Stimulated activated CD8-positive, alpha-beta memory T cell treated with anti-CD3 and anti-CD28 coated beads, Interleukin-7, amount 100 ng/mL, for 48 hours (primary cell): ENCODE measurements at places on chromosomes 16 and 17.
A peak's percentile ranks its signal among the peaks of the same experiment; 100 is the strongest.

- DNase-seq: no peak
Measured at GRCh38 chr16:75452464-75453190, 11.9 kb downstream of the TMEM170A start.

GRCh38 chr17:42687707-42688320, 5.5 kb downstream of the CNTNAP1 start:
- DNase-seq: no peak

DNA sequence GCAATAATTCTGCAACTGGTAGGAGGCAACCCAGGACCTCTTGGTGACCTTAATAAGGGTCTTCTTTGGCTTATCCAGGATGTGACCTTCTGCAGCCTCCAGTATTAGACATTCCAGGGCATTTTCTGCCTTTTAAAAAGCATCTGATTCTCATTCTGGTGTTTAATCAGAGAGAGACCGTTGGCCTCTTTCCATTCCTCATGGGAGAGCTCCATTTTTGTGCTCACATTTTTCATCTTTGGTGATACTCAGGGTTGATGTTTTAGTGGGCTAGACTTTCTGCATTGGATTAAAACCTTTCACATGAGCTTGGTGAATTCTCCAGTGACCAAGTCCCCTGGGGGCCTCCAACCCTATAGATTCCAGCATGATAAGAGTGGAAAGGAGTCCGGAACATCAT, 150.2 kb upstream of the CACNG5 start:
- DNase-seq: no peak

DNA sequence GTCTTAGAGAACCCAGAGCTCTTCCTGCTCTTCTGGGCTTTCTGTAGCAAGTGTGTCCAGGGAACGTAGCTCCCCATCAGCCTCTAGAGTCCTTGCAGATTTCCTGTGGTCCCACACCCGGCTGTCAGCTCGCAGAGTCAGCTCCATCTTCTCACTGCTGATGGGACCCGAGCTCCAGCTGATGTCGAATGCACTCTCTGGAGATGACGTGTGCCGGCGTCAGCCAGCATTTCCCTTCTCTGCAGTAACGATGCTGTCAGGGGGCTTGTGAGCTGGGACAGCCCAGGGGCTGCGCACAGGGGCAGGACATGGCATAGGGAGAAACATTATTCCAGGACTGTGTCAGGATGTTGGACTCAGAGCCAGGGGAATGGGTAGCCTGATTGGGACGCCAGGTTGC, 87.8 kb downstream of the SNX29 start:
- DNase-seq: no peak

GRCh38 chr17:45092911-45093430, 31.9 kb downstream of the NMT1 start:
- DNase-seq: no peak

GRCh38 chr16:66580605-66581209, 1.4 kb downstream of the CMTM2 start:
- no peak for DNase-seq

- DNase-seq: no peak
Measured at GRCh38 chr16:10740845-10741208, 2.8 kb upstream of the NUBP1 start.

GRCh38 chr17:40362696-40363110, 1.8 kb downstream of the GJD3 start:
- peak; percentile 79 for DNase-seq

GRCh38 chr16:65666132-65666941, 544.5 kb upstream of the CDH11 start:
- DNase-seq: no peak

- no peak for DNase-seq
Measured at GRCh38 chr16:57019746-57020145, 30.4 kb downstream of the NLRC5 start.

GRCh38 chr16:9570521-9570920, 479.1 kb downstream of the HAPSTR1 start:
- DNase-seq: no peak

DNA sequence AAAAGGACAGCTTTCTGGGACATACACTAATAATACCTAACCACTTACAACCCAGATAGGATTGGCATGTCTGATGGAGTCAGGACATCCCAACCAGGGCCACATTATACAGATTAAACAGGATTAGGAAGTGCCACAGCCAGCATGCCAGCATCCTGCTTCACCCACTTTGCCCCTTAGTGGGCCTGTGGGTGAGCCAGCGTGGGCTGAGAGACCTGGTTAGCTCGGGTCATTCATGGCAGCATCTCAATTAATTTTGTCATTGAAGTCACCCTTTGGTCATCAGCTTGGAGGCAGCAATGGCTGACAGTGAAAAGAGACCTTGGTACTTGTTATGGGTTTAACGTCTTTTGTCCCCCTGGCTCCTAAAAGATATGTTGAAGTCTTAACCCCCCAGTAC, 29.9 kb upstream of the SLC6A2 start:
- DNase-seq: no peak

- no peak for DNase-seq
Measured at GRCh38 chr17:53390575-53390974, 432.2 kb upstream of the KIF2B start.

GRCh38 chr17:52276381-52277008, 118.0 kb upstream of the CA10 start:
- no peak for DNase-seq

DNA sequence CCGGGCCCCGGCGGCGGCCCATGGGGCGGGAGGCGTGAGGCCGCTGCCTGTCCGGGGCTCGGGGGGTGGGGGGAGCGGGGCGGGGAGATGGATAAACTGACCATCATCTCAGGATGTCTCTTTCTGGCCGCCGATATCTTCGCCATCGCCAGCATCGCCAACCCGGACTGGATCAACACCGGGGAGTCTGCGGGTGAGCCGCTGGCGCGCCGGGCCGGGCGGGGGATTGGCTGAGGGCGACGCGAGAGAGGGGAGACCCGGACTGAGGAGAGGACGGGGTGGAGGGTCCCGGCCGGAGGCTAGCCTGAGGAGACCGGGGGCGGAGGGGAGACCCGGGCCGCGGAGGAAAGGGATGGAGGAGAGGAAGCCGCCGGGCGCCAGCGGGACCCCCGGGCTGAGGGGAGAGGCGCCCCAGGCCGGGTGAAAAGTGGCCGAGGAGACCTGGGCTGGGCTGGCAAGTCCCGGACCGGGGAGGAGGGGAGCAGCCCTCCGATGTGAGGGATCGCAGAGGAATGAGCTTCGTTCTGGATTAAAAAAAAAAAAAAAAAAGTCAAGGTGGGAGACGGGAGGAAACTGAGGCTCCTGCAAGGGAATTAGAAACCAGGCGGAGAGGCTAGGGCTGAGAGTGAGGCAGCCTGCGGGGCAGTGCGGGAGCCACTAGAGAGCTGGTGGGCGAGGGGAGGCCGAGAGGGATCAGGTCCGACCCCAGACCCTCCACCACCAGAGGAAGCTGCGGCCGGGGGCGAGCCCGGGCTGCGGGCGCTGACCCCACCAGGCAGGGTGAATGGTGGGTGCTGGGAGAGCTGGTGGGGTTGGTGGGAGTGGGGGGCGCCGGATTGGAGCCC, 526 bp downstream of the MOSMO start:
- no peak for DNase-seq

DNA sequence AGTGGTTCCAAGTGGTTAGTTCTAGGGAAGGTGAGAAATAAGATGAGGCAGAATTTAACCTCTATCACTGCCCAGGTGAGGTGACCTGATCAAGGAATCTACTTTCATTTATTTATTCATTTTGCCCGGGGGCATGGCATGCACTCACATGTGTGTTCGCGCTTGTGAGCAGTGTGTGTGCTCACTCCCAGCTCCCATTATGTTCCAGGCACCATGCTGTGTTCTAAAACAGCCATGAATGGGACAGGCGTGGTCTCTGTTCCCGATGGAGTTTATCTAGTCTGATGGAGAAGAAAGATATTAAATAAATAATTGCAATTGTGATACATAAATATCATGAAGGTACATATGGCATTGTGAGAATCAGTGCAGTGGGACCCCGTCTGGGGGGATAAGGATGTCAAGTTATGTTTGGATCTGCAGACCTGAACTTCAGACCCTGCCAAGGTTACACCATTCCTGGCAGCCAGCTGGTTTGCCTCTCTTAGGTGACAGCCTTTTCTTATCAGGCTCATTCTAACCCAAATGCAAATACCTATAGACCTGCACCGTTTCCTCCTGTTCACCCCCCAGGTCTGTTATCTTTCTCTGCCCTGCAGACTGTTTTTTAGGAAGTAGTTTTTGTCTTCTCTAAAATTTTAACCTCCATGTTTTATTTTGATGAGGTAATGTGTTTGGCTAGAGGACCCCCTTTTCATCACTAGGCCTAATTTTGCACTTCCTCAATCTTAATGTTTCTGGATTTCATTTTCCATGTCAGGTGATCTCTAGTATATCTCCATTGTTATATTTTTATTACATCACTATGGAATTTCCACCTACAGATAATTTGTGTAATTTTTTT, 11.8 kb downstream of the CYB5B start:
- DNase-seq: no peak

- no peak for DNase-seq
Measured at GRCh38 chr17:38418062-38418692, 10.1 kb upstream of the ARHGAP23 start.

- no peak for DNase-seq
Measured at GRCh38 chr16:23959752-23960072, 123.9 kb downstream of the PRKCB start.

DNA sequence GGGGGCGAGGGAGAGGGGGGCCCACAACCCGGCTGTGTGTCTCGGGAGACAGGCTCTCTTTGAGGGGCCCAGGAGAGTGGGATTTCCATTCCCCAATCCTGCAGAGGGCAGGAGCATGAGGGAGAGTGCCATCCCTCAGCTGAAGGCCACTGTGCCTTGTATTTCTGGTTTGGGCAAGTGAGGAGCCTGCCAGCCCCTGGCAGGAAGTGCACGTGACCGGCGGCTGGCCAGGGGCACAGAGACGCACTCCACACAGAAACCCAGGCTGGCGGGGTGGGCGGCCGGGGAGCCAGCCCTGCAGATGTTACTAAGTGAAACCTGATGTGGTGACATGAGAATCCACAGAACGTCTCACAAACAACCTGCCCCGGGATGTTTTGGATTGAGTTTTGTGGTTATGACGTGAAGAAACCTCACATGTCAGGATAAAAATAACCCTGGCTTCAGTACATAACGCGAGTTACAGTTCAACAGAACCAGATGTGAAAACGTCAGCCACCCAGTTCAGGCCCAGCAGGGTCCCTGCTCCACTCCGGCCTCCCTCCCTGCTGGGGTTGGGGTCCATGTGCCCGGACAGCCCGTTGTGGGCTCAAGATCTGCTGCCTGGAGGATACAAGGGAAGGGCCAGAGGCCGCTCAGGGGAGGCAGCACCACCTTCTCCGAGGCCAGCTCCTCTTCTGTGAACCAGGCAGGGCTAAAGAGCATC, 51.7 kb upstream of the MTSS2 start:
- peak; percentile 79 for DNase-seq

GRCh38 chr17:1914661-1915083, 84.9 kb downstream of the RPA1 start:
- no peak for DNase-seq

DNA sequence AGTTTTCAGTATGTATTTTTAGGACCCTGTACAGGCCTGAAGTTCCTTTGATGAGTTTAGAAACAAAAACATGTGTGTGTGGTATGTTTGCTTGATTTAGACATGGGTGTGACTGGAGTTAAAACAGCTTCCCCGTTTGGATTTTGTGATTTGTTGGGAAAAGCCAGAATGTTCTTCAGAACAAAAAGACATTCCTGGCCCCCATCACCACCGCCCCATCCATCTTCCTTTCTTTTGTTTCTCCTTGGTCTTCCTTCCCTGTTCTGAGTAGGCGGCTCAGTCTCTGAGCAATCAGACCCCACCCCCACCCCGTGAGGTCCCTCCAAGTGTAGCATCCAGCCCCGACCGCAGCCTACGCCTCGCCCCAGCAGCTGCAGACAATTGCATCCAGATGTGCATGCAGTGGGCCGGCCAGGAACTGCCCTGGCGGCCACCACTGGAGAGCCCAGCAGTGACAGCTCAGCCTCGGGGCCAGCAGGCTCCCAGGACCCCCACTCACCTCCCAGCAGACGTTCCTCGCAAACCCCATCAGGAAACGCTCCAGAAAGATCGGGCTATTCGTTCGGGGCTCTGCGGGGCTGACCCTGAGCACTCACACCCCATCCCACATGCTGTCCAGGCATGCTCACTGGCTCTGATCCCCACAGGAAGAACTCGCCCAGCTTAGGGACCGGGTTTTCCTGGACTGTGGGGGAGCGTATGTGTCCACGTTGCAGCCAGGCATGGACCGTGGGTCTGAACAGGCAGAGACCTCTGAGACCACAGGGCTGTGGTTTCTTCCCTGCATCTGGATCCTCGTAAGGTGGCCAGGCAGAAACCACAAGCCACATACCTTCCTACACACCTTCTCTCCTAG, 99.8 kb upstream of the CDH5 start:
- DNase-seq: no peak

DNA sequence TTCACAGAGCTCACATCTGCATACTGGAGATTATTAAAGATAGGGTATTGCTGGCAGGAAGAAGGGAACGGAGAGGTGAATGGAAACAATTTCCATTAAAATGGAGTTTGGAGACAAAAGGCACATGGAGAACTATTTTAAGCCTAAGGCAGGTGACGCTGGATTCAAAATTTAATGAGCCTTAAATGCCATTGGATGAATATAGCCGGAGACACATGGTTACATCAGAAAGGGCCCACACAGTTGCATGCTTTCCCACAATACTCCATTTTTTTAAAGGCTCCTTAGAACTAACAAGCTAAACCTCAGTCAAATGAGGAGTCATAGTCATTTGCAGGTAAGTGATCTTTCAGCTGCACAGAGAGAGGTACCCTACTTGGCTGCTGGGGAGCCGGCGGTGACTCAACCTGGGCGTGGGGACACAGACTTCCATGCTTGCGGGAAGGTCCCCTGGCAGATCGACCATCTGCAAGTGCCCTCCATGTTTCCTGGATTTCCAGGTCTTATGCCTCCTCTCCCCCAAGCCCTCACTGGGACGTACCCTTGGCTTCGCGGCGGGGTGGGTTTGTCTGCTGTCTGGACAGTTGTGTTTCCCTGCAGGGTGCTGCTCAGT, 259.2 kb downstream of the CBLN1 start:
- no peak for DNase-seq

GRCh38 chr16:30793508-30794069, 6.6 kb upstream of the ZNF629 start:
- no peak for DNase-seq
